ENCODE measurements at places on chromosomes 1 and 21.

DNA sequence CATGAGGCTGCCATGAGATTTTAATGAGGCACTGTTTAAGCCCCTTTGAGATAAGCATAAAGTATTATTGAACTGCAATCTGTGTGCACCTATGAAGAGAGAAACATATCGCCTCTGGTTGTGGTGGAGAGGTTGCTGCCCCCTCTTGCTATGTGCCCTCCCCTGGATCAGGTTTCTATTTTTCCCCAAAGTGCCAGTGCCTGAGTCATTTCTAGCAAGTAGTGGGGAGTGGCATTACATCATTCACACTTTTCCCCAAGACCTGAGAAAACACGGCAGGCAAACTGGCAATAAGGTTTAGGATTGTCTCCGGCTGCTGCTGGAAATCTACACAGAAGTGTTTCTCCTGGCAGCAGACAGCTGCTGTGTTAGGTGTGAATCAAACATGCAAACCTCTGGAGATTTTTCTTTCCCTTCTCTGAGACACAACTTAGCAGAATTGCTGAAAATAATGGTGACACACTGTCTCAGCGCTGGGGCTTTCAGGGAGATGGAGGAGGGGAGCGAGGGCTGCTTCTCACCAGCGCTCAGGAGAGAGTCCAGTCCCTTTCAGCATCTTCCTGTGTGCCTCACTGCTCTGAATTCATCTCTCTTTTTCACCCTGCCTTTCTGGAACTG lies 13.7 kb upstream of the RGS16 start:
- DNase-seq = no peak
- no peaks in the 10 kb centered on the region for H3K36me3 ChIP-seq
- no peak overlapping the region for H3K4me3 ChIP-seq
- H3K27ac ChIP-seq = no peak overlapping the region
- H3K4me1 ChIP-seq = peaks cover 29% of the 10 kb centered on the region

- H3K36me3 ChIP-seq = peaks cover 11% of the 10 kb centered on the region
- H3K27me3 ChIP-seq = no peaks in the 10 kb centered on the region
- H3K4me3 ChIP-seq = peak overlapping the region; percentile 97
- H3K27ac ChIP-seq = peak overlapping the region; percentile 99
- DNase-seq = no peak
- peaks cover 30% of the 10 kb centered on the region for H3K4me1 ChIP-seq
These were observed 1.1 kb upstream of the COA6 start for GRCh38 chr1:234372011-234372757.

- no peak overlapping the region for H3K27ac ChIP-seq
- no peaks in the 10 kb centered on the region for H3K27me3 ChIP-seq
- peak; percentile 78 for DNase-seq
- peaks cover 28% of the 10 kb centered on the region for H3K4me1 ChIP-seq
- H3K4me3 ChIP-seq = peak overlapping the region; percentile 3
These were observed 1.9 kb downstream of the EEIG2 start for GRCh38 chr1:108561689-108562326.

DNA sequence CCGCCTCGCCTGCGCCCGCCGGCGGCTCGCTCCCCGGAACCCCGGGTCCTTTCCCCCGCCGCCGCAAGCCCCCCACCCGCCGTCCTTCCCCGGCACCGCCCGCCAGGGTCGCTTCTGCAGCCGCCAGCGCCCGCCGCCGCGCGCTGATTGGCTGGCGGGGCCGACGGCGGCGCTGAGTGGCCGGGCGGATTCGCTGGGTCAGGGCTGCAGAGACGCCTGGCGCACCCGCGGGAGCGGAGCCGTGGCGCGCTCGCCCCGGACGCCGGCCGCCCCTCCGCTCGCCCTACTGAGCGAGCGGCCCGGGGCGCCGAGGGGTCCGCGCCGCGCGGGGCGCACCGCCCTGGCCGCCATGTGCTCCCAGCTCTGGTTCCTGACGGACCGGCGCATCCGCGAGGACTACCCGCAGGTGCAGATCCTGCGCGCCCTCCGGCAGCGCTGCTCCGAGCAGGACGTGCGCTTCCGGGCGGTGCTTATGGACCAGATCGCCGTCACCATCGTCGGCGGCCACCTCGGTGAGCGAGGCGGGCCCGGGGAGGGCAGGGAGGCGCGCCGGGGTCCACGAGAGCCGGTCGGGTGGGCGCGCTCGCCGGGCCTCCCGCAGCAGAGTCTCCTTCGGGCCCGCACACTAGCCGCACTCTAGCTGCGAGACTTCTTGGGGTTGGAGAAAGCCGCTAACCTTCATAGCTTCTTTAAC lies at the start of gene RIMKLA:
TSS of gene RIMKLA (plus strand) at position 207 of the 694 bp plus-strand sequence. CDS start at position 350, 143 bp downstream.
- no peaks in the 10 kb centered on the region for H3K36me3 ChIP-seq
- no peak within 1 kb of the TSS for H3K27ac ChIP-seq
- peak; percentile 14 for DNase-seq
- no peaks in the 10 kb centered on the region for H3K27me3 ChIP-seq
- peak within 1 kb of the TSS; percentile 21 for H3K4me3 ChIP-seq

DNA sequence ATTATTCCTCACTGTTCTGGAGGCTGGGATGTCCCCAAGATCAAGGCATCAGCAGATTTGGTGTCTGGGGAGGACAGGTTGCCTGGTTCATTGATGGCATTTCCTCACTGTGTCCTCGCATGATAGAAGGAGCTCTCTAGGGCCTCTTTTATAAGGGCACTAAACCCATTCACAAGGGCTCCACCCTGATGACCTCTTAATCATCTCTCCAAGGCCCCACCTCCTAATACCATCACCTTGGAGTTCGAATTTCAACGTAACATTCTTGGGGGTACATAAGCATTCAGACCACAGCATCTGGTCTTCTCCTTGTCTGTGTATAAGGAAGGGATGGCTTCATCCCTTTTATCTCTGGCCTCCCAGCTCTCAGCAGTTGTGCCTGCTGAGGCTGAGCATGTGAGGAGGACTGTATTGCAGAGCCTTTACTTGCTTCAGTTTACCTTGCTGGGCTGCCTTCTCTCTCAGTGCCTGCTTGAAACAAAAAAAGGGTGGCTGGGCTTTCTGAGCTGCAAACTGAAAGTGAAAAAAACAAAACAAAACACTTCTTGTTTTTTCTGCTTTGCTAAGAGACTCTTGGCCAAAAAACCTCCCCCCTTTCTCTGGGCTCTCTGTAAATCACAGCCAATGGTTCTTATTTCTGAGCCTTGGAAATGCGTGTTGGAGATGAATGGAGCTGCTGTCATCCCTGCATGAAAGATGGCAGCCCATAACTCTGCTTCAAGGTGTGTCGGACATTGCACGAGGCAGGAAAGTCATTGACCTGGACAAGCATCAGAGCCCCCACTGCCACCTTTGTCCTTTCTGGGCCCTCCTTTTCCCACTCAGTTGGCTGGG lies 75.8 kb downstream of the RHOU start:
- H3K27me3 ChIP-seq = no peaks in the 10 kb centered on the region
- no peaks in the 10 kb centered on the region for H3K36me3 ChIP-seq
- H3K4me3 ChIP-seq = no peak overlapping the region
- H3K27ac ChIP-seq = no peak overlapping the region
- H3K4me1 ChIP-seq = peaks cover 28% of the 10 kb centered on the region
- DNase-seq = no peak

DNA sequence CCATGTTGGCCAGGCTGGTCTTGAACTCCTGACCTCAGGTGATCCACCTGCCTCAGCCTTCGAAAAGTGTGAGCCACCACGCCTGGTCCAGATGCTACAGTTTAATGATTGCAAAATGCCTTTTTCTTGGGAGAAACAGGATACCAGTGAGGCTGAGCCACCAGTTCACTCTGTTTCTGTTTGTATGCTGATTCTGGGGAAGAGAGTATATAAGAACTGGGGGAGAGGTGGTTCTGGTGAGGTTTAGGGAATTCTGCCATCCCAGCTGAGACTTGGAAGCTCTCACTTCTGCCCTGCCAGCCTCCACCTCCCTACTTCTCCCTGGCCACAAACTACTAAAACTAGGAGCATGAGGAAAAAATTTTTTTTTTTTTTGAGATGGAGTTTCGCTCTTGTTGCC lies 8.1 kb upstream of the PMF1 start:
- H3K4me1 ChIP-seq = peaks cover 3% of the 10 kb centered on the region
- no peak overlapping the region for H3K4me3 ChIP-seq
- DNase-seq = no peak
- peaks cover 18% of the 10 kb centered on the region for H3K36me3 ChIP-seq
- H3K27me3 ChIP-seq = no peaks in the 10 kb centered on the region
